ENCODE measurements at places on chromosomes 1 and 21.

GRCh38 chr21:23887725-23888306, 1719.5 kb downstream of the MRPL39 start:
- DNase-seq: no peak

DNA sequence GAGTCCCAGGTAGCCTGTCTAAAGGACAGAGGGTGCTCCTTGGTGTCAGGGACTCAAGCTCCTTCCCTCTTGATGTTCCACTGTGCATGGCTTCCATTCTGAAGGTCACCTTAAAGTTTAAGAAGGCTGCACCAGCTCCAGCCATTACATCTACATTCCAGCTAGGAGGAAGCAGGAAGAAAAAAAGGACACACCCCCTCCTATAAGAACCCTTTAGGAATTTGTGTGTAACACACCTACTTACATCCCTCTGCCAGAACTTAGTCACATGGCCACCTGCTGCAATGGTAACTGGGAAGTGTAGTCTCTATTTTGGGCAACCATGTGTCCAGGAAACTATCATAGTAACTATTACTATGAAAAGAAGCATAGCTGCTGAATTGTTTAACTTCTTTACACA, 161.6 kb upstream of the KLHDC7A start:
- no peak for DNase-seq

- no peak for DNase-seq
Measured at GRCh38 chr1:9186082-9186859, 48.3 kb upstream of the H6PD start.

- no peak for DNase-seq
Measured at GRCh38 chr1:112696578-112697314, 10.2 kb downstream of the RHOC start.

- DNase-seq: no peak
Measured at GRCh38 chr1:59580257-59580656, 234.5 kb upstream of the HOOK1 start.

All from mesenteric fat pad (tissue), 1 donor.